ENCODE measurements at places on chromosomes 5 and 9. TPM values are rescaled to one million over a fixed set of nuclear protein-coding genes. Genes with fewer than 3 reads are reported as not detected.

DNA sequence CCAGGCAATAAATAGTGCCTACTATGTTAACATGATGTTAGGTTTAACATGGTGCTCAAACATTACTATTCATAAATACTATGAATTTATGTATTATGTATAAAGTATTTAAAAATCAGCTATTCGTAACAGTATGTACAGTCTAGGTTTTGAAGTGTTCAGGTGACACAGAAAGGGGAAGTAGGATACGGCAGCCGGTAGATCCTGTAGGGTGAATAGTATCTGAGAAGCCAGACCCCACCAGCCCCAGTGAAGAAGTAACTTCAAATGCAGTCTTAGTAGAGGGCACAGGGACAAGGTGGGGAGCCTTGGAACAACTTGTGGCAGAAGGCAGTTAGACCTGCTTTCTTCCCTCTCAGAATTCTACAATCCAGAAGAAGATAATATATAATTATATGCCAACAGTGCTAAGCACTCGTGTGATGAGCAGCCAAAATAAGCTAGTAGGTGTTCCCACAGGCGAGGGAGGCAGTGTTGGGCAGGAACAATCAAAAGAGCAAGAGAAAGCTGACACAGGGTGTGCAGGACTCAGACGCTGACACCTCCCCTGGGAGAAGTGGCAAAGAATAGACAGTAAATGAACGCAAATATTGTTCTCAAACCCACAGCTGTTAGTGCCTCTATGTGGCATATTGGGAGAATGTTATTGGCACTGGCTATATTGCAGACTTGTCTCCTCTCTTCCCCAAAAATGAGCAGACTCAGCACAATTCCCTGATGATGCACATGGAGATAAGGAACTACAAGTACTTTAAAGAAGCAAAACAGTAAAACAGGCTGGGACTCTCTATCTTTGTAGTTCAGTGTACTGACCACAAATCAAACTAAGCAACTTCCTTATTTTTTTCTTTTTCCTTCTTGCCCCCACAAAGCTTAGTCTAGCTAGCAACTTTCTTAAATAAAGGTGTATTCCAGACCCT lies 4.6 kb downstream of the ZNF367 start:
- no peaks in the 10 kb centered on the region for H3K36me3 ChIP-seq
- no peak overlapping the region for H3K4me3 ChIP-seq
- H3K27ac ChIP-seq, result peak overlapping the region; percentile 42
- H3K27me3 ChIP-seq, result no peaks in the 10 kb centered on the region

IRX1 gene
- 6.0 TPM for total RNA-seq

WHRN gene
- total RNA-seq, result 6.2 TPM

DNA sequence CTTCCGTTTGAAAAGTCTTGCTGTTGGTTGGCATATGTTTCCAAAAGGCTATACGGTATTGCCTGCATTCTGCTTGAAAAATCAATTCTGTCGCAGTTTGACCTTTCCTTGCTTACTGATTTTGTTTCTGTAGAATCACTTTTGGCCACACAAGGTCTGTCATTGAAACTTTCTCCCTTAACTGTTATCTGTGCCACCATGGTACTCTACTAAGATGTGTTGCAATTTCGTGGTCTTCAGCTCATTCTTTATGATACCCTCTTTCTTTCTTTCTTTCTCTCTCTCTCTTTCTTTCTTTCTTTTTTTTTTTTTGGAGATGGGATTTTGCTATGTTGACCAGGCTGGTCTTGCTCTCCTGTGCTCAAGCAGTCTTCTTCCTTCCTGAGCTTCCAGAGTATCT lies 4.5 kb downstream of the OSTF1 start:
- H3K27me3 ChIP-seq, result no peaks in the 10 kb centered on the region
- DNase-seq, result no peak
- no peak overlapping the region for H3K4me3 ChIP-seq
- H3K36me3 ChIP-seq, result no peaks in the 10 kb centered on the region
- H3K4me1 ChIP-seq, result peaks cover 77% of the 10 kb centered on the region
- H3K27ac ChIP-seq, result no peak overlapping the region

GRCh38 chr9:80937645-80938044 lies 751.7 kb downstream of the TLE1 start:
- DNase-seq, result no peak
- H3K4me1 ChIP-seq, result no peaks in the 10 kb centered on the region
- no peak overlapping the region for H3K4me3 ChIP-seq
- no peaks in the 10 kb centered on the region for H3K27me3 ChIP-seq
- H3K36me3 ChIP-seq, result no peaks in the 10 kb centered on the region
- no peak overlapping the region for H3K27ac ChIP-seq

FRMD3 gene
- total RNA-seq, result 9.7 TPM

- H3K4me3 ChIP-seq, result no peak overlapping the region
- no peak overlapping the region for H3K27ac ChIP-seq
- no peaks in the 10 kb centered on the region for H3K36me3 ChIP-seq
- H3K27me3 ChIP-seq, result no peaks in the 10 kb centered on the region
Measured at GRCh38 chr5:179927824-179928223, 20.1 kb upstream of the TBC1D9B start.

- peaks cover 78% of the 10 kb centered on the region for H3K36me3 ChIP-seq
- no peaks in the 10 kb centered on the region for H3K4me1 ChIP-seq
- no peak overlapping the region for H3K27ac ChIP-seq
- peak; percentile 62 for DNase-seq
- H3K4me3 ChIP-seq, result no peak overlapping the region
- no peaks in the 10 kb centered on the region for H3K27me3 ChIP-seq
Measured at GRCh38 chr5:463952-464351, 21.0 kb downstream of the EXOC3 start.

- H3K27me3 ChIP-seq, result no peaks in the 10 kb centered on the region
- H3K27ac ChIP-seq, result peak overlapping the region; percentile 69
- no peak overlapping the region for H3K4me3 ChIP-seq
- H3K4me1 ChIP-seq, result peaks cover 31% of the 10 kb centered on the region
- DNase-seq, result no peak
- no peaks in the 10 kb centered on the region for H3K36me3 ChIP-seq
Measured at GRCh38 chr9:133506653-133507038, 18.1 kb downstream of the MYMK start.

DNA sequence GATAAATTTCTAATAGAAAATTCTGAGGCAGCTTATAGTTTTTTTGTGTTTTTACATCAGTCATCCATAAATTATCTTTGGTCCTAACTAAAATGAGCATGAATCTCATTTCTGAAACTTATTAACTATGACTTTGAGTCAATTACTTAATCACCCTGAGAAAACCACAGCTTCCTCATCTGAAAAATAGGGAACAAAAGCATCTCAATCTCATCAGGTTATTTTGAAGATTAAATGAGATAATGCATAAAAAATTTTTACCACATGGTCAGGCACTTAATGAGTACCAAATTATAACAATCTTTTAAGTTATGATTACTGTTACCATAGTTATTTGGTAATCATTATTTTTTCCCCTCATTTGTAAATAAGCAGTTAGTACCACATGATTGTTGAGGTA lies 279.1 kb downstream of the MAST4 start:
- no peak overlapping the region for H3K27ac ChIP-seq
- H3K27me3 ChIP-seq, result no peaks in the 10 kb centered on the region
- peaks cover 9% of the 10 kb centered on the region for H3K4me1 ChIP-seq
- H3K36me3 ChIP-seq, result no peaks in the 10 kb centered on the region
- no peak overlapping the region for H3K4me3 ChIP-seq

- no peak for DNase-seq
- H3K4me1 ChIP-seq, result peaks cover 50% of the 10 kb centered on the region
- H3K27me3 ChIP-seq, result no peaks in the 10 kb centered on the region
- no peak overlapping the region for H3K4me3 ChIP-seq
- no peak overlapping the region for H3K27ac ChIP-seq
Measured at GRCh38 chr5:14598225-14598624, 16.6 kb downstream of the OTULINL start.

GRCh38 chr9:20009606-20010005 lies 220.8 kb upstream of the SLC24A2 start:
- H3K27me3 ChIP-seq, result no peaks in the 10 kb centered on the region
- no peak for DNase-seq
- no peaks in the 10 kb centered on the region for H3K4me1 ChIP-seq
- H3K4me3 ChIP-seq, result no peak overlapping the region
- no peaks in the 10 kb centered on the region for H3K36me3 ChIP-seq
- no peak overlapping the region for H3K27ac ChIP-seq

SLC36A3 gene
- not detected for total RNA-seq

- no peaks in the 10 kb centered on the region for H3K4me1 ChIP-seq
- H3K27me3 ChIP-seq, result no peaks in the 10 kb centered on the region
- H3K36me3 ChIP-seq, result no peaks in the 10 kb centered on the region
- no peak overlapping the region for H3K4me3 ChIP-seq
Measured at GRCh38 chr5:90305041-90305720, 104.4 kb downstream of the CETN3 start.

DNA sequence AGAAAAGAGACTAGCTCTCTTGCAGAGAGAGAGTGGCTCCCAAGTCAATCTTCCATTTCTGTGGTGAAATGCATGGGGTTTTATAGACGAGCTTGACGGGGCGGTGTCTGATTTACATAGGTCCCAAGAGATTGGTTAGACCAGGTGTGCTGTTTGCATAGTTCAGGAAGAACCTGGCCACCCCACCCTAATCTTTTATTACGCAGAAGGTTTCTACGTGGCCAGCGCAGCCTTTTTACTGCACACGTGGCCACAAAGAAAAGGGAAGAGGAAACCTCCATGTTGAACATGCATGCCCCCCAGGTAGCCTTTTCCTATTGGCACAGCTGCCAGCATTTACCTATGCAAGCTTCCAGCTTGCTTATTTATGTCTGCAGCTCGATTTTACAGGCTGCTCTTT lies 92.1 kb downstream of the CAVIN4 start:
- no peak overlapping the region for H3K27ac ChIP-seq
- no peak overlapping the region for H3K4me3 ChIP-seq
- no peaks in the 10 kb centered on the region for H3K36me3 ChIP-seq

SPINK7 gene
- total RNA-seq, result not detected

ADRB2 gene
- 26.4 TPM for total RNA-seq

DNA sequence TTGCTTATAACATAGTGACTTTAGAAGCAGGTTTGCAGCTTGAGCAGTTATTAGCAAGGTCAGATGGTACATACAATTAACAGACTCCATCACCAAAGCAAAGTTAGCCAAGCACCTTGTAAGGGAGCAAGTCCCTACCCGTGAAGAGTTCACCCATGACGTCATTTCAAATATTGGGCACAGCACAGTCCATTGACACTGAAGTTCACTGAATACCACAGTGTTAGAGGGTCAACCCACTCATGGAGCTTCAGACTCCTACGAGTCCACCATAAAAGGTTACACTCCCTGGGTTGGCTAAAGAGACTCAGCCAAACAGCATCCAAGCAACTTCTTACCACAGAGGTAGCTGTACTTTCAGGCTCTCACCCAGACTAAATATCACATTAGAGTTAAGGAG lies 77.5 kb downstream of the GALNT10 start:
- peaks cover 22% of the 10 kb centered on the region for H3K4me1 ChIP-seq
- no peaks in the 10 kb centered on the region for H3K27me3 ChIP-seq
- H3K36me3 ChIP-seq, result no peaks in the 10 kb centered on the region
- no peak for DNase-seq
- H3K27ac ChIP-seq, result no peak overlapping the region
- no peak overlapping the region for H3K4me3 ChIP-seq

GRCh38 chr9:117783828-117784227 lies 79.6 kb downstream of the TLR4 start:
- peak; percentile 40 for DNase-seq
- H3K27ac ChIP-seq, result peak overlapping the region; percentile 44
- H3K27me3 ChIP-seq, result no peaks in the 10 kb centered on the region
- H3K4me3 ChIP-seq, result peak overlapping the region; percentile 47
- no peaks in the 10 kb centered on the region for H3K36me3 ChIP-seq

DNA sequence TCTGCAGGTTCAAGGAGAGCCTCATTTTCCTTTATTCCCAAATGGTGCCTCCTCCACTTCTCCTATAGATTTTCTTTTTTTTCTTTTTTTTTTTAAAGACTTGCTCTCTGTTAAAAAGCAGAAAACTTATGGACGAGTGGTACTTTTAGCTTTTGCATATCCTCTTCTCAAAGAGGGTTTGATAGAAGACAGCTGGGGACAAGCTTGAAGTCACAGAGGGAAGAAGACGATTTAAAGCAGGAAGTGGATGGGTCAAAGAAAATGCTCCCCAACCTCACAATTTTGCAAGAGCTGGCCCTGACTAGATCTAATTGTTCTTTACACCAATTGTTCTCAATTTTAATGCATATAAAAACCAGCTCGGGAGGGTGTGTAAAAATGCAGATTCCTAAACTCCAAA lies 48.9 kb downstream of the APBA1 start:
- H3K36me3 ChIP-seq, result no peaks in the 10 kb centered on the region
- H3K4me1 ChIP-seq, result no peaks in the 10 kb centered on the region
- H3K4me3 ChIP-seq, result no peak overlapping the region
- no peak for DNase-seq

DNA sequence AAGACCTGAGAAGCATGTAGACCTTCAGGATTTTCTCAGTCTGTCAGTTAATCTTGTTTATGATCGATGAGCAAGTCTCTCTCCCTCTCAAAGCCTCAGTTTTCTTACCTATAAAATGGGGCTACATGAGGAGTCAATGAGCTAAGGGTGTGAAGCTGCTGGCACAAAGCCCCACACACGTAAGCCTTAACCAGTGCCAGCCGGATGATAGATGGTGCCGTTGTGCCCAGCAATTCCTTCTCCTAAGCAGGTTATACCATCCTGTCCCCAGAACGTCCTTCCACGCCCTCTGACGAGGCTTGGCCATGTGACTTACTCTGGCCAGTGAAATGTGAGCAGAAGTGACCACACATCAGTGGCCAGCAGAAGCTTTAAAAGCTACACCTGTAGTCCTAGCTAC lies 179.0 kb downstream of the C9orf50 start:
- peaks cover 12% of the 10 kb centered on the region for H3K27me3 ChIP-seq
- H3K36me3 ChIP-seq, result no peaks in the 10 kb centered on the region
- H3K4me1 ChIP-seq, result peaks cover 16% of the 10 kb centered on the region
- DNase-seq, result no peak
- H3K4me3 ChIP-seq, result no peak overlapping the region
- H3K27ac ChIP-seq, result no peak overlapping the region

DNA sequence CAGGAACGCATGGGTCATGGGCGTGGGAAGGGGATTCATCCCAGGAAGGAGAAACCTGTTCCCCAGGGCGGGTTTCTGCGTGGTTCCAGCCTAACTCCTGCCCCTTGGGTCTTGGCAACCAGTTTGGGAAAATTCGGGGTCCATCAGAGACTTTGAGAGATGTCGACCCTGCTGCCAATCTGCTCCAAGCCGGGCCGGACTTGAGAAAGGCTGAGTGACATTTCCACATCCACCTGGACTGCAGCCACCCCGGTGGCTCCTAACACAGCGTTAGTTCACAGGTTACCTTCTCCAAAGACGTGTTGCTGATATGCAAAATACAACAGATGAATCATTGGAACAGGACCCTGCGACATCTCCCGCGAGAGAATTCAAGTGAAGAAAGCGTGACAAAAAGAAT lies 627.2 kb downstream of the IRX1 start:
- no peak overlapping the region for H3K4me3 ChIP-seq
- no peaks in the 10 kb centered on the region for H3K27me3 ChIP-seq
- no peaks in the 10 kb centered on the region for H3K4me1 ChIP-seq

TMEM215 gene
- 0.09 TPM for total RNA-seq

GRCh38 chr5:79302454-79302853 lies 66.5 kb downstream of the JMY start:
- no peak overlapping the region for H3K4me3 ChIP-seq
- peaks cover 58% of the 10 kb centered on the region for H3K36me3 ChIP-seq
- H3K27ac ChIP-seq, result no peak overlapping the region

- H3K27ac ChIP-seq, result no peak overlapping the region
- H3K27me3 ChIP-seq, result no peaks in the 10 kb centered on the region
- no peak for DNase-seq
- H3K4me1 ChIP-seq, result no peaks in the 10 kb centered on the region
Measured at GRCh38 chr9:13674926-13675637, 395.6 kb upstream of the MPDZ start.

- no peaks in the 10 kb centered on the region for H3K27me3 ChIP-seq
- no peaks in the 10 kb centered on the region for H3K4me1 ChIP-seq
- no peak for DNase-seq
- no peak overlapping the region for H3K4me3 ChIP-seq
- no peak overlapping the region for H3K27ac ChIP-seq
Measured at GRCh38 chr5:78007233-78007632, 231.1 kb upstream of the TBCA start.
